Hematopoietic multipotent progenitor cell (in vitro differentiated cells): ENCODE measurements at places on chromosomes 5 and 9.

DNA sequence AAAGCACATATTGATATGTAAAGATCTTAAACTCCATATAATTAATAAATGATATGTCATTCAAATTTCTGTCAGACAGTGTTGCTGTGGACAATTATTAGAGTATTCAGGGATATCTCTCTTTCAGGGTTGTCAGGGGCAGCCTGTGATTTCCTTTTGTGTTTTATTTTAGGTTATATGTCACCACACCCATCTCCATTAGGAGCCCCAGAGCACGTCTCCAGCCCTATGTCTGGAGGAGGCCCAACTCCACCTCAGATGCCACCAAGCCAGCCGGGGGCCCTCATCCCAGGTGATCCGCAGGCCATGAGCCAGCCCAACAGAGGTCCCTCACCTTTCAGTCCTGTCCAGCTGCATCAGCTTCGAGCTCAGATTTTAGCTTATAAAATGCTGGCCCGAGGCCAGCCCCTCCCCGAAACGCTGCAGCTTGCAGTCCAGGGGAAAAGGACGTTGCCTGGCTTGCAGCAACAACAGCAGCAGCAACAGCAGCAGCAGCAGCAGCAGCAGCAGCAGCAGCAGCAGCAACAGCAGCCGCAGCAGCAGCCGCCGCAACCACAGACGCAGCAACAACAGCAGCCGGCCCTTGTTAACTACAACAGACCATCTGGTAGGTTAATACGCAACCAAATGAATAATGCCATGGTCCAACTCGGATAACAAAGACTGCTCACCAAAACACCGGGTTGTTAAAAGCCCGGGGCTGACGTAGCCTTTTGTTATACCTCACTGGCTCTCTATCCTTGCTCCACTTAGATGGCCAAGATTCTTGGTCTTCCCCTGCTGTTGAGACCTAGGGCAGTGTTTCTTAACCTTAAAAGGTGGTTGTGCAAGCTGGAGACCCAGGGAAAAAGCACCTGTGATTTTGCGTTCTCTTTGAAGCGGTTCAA lies 24.4 kb downstream of the SMARCA2 start:
- DNase-seq, result no peak

DNA sequence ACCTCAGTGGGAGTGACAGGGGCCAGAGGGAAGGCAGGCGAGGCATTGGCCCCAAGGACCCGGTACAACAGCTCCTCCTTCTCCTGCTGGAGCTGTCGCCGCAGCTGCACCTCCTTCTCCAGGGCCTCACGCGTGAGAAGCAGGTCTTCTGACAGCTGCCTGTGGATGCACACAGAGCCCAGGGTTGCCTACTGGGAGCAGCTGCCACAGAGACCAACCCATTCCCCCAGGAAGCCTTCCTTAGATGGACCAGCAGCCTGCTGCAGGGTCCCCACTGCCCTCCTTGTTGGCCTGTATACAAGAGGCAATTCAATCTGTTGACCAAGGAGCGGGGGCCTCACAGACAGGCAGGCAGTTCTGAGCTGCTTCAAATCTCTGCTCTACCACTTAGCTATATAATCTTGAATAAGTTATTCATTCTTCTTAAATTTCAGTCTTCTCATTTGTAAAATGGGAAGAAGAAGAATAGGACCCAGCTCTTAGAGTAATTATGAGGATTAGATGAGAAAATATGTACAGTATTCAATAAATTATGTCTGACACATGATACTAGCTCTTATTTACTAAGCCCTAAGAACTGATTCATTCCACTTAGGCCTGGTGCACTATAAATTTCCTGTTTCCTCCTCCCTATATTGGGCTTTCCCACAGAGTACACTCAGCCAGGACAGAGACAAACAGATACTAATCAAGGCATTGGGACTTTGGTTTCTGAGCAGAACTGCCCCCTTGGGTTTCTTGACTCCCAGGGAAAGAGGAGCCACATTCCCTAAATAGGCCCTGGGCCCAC lies 26.1 kb upstream of the ANXA6 start:
- no peak for DNase-seq

GRCh38 chr5:157484768-157485167 lies 24.8 kb downstream of the NIPAL4 start:
- DNase-seq, result no peak

DNA sequence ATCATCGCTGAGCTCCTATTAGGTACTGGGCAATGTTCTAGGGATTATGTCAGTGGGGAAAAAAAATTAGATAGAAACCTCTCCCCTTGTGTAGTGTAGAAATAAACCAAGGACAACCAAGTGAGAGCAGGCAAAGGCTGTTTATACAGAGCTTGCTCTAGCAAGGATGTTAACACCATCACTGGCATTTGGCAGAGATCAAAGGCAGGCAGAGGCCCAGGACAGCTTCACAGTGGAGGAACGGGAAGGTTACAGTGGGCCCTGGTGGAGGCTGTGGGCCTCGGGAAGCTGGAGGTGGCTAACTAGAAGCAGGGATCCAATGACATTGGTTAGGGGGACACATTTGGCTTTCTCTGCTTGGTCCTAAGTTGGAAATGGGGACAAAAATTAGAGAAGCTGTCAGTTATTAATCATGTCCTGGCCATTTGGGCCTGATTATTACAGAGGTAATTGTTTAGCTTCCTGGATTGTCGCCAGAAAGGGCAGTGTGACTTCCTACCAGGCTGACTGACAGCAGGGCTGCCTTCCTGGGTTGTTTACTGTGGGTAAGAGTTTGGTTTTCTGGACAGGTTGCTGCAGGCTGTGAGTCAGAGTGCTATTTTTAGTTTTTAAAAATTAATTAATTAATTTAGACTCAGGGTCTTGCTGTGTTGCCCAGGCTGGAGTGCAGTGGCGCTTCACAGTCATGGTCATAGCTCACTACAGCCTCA lies 259.3 kb downstream of the ROR2 start:
- no peak for DNase-seq

- no peak for DNase-seq
Measured at GRCh38 chr5:6158974-6159831, 219.1 kb downstream of the MED10 start.
